ENCODE measurements at places on chromosomes 3 and 15.

- no peak for DNase-seq
Observed at GRCh38 chr3:39982665-39983357, 173.4 kb downstream of the MYRIP start.

GRCh38 chr3:7332696-7333095 lies 471.8 kb downstream of the GRM7 start:
- DNase-seq = no peak

- DNase-seq = no peak
Observed at GRCh38 chr3:99646107-99646435, 7.7 kb downstream of the COL8A1 start.

DNA sequence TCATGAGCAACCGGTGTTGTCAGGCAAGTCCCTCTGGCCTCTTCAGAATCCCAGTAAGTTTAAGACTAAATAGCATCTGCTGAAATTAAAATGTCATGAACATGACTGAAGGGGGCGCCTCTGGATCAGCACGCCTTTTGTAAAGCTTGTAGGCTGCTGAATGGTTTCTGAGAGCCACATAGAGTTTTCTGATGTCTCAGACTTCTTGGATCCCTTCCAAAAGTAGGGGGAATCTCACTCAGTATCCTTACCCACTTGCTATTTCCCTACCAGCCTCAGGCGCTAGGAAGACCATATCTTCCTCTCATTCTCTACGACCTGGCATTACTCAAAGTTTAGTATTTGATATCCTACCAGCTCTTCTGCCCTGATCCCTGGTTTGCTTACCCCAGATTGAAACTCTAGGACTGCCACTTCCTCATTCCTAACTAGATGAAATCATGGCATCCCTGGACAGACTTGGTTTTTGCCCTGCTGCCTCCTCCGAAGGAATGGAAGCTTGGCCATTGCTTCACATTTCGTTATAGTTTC lies 62.7 kb upstream of the CD47 start:
- DNase-seq = peak; percentile 8

- DNase-seq = no peak
Observed at GRCh38 chr3:14834121-14834520, 15.4 kb downstream of the FGD5 start.

- no peak for DNase-seq
Observed at GRCh38 chr3:187978433-187979011, 175.4 kb upstream of the LPP start.

GRCh38 chr3:17964108-17964507 lies 221.7 kb upstream of the TBC1D5 start:
- no peak for DNase-seq

DNA sequence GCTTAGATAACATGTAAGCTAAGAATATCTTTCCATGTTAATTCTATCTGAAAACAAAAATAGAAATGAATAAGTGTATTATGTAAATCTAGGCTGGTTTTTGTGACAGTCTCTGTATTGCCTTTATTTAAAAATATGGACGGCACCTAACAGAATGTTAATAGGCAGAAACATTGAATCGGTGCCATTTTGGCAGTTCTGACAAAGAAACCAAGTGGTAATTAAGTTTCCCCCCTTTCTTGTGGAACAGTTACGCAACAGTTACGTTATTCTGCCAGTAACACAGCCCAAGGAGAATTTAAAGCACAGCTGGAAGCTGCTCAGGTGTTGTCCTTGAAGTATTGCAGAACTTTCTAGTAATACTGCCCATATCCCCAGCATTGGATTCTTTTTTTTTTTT lies 21.5 kb downstream of the LARS2 start:
- no peak for DNase-seq

GRCh38 chr15:66241908-66242285 lies 11.7 kb downstream of the MEGF11 start:
- no peak for DNase-seq

DNA sequence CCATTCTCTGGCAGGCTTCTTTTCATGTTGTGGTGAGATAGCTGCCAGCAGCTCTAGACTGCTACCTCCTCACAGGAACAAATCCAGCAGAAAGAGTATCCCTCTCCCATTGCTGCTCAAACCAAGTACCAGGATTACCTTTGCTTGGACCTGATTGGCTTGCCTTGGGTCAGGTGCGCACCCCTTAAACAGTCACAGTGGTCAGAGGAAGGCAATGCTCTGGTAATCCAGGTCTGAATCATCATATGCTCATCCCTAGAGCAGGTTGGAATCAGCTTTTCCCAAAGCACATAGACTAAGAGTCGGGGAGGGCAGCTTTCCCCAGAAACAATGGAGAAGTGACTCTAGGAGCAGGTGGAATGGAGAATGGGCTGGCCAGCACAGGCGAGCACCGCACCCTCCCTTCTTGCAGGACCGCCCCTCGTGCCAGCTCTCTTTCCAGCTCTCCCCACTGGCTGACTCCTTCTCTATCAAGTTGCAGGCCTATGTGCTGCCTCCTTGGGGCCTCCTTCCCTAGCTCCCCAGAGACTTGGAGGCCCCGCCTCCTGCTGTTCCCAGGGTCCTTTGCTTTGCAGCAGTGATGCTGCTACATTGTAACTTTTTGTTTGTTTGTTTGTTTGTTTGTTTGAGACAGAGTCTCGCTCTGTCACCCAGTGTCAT lies 29.9 kb upstream of the ADPGK start:
- DNase-seq = no peak

DNA sequence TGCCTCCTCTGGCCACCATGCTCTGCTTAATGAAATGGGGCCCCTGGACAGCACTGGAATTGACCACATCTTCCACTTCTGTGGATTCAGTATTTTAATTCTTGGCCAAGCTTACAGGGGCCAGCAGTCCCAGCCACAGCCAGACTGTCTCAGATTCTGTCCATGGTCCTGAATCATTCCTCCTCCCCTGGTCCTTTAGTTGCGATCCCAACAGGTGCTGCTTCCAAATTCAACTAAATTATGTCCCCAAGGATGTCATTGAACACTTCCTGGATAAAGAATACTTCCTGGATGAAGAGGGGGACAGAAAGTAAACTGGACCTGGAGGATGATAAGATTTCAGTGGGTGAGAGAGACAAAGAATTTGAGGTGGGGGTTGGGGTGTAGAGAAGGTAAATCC lies 111.1 kb upstream of the FOXB1 start:
- no peak for DNase-seq

DNA sequence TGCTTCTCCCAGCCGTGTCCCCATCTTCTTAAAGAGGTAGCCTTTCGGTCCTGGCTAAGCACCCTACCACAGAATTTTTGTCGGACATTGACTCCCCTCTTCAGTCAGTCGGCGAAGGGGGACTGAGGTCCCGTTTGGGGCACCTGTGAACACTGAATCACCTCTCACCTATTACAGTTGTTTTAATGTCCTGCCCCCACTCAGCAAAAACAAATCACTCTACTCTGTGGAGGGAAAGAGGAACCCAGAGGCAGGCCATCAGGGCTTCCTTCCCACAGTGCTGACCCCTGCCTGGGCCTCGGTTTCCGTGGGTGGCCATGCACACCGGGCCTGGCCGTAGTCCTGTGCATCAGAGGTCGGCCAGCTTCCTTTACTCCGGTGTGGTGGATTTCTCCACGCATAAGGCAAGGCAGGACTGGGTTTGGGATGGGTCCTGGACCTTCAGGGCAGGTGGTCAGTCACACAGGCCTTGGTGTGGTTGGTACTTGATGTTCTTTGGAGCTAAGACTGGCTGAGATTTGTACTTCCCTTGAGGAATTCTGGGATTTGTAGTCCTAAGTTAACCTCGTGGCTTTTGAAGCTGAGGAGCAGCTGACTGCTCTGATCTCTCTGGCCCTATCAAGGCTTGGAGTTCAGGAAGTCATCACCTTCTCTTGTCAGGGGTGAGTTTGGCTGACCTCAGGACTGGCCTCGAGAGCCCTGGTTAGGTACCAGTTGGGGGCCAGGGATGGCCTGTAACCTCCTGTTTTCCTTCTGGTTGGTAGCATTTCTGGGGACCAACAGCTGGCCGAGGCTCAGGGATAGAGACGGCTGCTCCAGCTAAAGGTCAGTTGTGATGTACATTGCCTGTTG lies 627 bp upstream of the FAM131A start:
- no peak for DNase-seq

GRCh38 chr3:188472336-188472735 lies 318.4 kb downstream of the LPP start:
- no peak for DNase-seq
